ENCODE measurements at places on chromosomes 5 and 9.
A peak's percentile ranks its signal among the peaks of the same experiment; 100 is the strongest.

- no peak for DNase-seq
These were observed 5.3 kb upstream of the MEF2C start for GRCh38 chr5:88888291-88888690.

GRCh38 chr9:78325846-78326360, 29.0 kb downstream of the PSAT1 start:
- DNase-seq = no peak

- DNase-seq = no peak
These were observed 860.1 kb downstream of the PTPRD start for GRCh38 chr9:9752722-9753121.

DNA sequence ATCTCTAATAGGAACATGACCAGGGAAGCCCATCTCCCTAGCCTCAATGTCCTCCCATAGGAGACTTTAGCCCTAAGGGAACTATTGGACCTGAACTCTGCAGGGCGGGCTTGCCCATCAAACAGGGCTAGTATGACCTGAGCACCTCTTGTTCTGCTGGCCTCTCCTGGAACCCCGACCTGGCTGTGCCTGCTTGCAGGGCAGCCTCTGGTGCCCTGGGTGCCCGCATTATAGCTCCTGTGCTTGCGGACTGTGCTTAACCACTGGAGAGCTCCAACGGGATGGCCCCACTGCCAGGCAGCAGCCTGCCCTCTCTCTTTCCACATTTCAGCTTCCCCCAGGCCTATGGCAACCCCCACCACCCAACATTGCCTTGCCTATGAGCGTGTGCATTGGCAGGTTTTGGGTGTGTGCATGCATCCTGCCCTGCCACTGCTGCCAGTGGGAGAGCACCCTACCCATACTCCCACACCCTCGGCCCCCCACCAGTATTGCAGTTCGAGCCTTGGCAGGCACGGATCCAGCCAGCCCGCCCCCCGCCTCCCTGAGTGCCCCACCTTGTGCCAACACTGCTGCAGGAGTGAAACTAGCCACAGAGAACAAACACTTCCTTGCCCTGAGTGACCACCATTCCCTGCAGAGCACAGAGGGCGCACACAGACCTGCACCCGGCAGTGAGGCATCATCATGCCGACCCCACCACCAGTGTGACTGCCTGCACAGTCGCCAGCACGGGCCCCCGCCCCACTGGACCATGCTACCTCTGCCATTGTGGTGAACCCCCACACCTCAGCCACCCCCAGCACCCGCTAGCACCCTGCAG, 1123.8 kb upstream of the CDH6 start:
- no peak for DNase-seq

GRCh38 chr5:83636156-83636555, 84.5 kb downstream of the HAPLN1 start:
- no peak for DNase-seq

DNA sequence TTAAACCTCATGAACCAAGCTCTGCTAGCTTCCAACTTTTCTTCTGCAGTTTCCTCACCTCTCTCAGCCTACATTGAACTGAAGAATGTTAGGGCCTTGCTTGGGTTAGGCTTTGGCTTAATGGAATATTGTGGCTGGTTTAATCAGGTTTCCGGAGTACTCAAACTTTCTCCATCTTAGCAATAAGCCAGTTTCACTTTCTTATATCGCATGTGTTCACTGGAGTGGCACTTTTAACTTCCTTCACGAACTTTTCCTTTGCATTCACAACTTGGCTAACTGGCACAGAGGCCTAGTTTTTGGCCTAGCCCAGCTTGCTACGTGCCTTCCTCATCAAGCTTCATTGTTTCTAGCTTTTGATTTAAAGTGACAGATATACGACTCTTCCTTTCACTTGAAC, 81.0 kb upstream of the MAST4 start:
- no peak for DNase-seq

DNA sequence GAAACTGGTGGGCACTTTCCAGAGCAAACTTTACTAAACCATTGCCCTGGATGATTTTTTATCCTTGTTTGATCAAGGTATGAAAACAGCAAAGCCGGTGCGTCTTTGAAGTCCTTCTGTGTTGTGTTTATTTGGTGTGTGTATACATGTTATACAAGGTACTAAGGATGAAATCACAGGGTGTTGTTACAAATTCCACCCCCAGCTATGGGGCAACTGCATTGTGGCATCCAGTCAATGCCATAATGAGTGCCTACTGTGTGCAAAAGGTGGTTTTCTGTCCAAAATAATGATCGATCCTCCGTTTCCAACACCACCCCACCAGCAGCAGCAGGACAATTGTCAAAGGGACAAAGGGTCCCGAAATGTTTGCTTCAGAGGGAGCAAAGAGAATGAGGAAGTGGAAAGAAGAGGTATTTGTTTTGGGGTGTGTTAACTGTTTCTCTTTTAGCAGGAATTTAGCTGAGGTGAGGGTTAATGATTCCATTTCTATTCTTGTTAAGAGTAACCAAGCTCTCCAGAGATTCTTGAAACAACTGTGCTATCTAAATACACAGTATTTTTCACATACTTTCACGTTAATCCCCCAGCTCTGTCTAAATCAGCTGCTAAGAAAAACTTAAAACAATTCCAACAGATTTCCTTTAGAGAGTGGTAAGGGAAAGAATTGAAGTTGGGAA, 568.7 kb upstream of the KLF4 start:
- no peak for DNase-seq

- no peak for DNase-seq
These were observed 103.2 kb downstream of the USP20 start for GRCh38 chr9:129938291-129938979.

DNA sequence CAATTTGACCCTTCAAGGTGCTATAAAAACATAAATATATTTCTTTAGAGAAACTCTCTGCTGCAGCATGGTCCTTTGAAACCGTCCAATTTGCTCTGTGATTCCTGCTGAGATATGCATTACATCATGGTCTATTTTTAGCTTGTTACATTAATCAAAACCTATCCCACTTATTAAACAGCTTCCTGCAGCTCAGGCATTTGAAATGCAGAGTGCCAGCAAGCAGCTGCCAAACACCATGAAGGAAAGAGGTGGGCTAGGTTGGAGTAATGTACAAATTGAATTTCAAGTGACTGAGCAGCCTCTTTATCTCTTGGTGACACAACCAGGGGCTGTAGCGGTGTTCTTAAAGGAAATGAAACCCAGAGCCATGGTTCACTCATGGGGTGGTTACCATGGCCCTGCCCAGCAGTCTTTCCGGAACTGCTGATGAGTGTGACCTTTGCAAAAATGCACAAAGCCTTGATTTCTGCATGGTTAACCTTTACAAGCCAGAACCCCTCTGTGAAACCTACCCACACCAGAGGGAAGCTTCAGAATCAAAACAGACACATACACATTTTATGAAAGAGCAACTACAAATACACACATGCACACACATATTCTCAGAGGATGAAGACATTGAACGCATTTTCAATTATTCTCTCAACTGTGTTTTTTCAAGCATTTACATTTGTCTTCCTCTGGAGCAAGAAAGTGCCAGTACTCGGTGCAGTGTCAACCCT, 155.8 kb upstream of the ZNF608 start:
- peak; percentile 3 for DNase-seq

DNA sequence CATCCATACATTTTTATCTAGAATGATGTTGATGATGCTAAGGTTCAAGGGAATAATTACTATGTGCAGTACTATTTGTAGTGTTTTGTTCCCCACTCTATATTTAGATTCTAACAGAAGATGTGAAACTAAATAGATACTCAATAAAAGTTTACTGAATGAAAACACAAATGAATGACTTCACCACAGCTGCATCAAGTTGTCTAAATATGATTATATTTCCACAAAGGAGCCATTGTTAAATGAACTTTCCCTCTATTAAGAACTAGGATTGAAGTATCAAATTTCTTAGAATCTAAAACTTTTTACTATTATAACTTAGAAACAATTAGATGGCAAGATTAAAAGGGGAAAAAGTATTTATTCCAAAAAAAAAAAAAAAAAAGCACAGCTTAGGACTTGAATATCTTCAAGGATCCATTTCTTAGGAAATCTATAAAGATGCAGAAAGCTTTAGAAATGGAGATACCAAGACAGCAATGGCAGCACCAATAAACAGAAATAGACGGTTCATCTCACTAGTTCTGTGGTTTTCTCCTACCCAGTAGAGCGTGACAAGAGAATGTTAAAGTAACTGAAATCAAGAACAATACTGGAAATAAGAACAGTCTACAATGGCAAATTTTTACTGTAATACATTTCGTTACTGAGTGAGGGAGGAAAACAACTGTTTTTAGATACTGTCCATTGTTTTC, 347.6 kb downstream of the EBF1 start:
- DNase-seq = no peak

- DNase-seq = no peak
These were observed 27.3 kb upstream of the CEP72 start for GRCh38 chr5:584846-585245.

DNA sequence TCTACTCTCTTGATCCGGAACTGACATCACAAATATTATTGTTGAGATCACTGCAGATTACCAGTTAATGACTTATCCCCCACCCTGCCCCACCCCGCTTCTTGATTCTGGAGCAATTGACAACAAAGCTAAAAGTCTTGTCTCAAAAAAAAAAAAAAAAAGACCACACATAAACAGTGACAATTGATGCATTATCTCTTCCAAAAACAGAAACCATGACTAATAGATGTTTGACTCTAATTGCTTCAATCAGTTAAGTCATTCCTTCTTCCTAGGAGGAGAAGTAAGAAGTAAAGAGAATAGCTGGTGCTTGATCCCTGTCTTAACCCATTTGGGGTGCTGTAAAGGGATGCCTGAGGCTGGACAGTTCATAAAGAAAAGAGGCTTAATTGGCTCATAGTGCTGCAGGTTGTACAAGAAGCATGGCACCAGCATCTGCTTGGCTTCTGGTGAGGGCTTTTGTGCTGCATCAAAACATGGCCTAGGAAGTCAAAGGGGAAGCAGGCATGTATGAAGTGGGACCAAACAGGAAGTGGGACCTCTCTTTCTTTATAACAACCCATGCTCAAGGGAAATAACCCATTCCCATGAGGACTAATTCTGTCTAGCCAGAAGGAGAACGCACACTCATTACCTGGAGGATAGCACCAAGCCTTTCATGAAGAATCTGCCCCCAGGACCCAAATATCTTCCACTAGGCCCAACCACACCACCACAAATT, 158.7 kb downstream of the TMEM167A start:
- no peak for DNase-seq

DNA sequence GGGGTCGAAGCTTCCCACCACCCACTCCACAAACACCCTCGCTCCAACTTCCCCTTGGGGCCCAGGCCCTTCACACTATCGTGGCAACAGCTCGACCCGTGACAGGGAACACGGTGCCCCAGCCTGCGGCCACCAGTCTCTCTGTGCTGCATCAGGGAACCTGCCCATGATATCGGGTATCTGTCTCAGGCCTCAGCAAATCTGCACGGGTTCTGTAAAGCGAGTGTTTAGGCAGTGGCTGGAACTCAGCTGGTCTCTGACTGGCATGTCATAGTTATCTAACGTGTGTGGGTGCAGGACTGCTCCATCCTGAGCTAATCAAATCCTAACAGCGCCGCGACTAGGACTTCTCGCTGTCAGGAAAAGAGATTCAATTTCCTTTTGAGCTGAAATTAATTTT, 42.9 kb downstream of the DBH start:
- DNase-seq = no peak

DNA sequence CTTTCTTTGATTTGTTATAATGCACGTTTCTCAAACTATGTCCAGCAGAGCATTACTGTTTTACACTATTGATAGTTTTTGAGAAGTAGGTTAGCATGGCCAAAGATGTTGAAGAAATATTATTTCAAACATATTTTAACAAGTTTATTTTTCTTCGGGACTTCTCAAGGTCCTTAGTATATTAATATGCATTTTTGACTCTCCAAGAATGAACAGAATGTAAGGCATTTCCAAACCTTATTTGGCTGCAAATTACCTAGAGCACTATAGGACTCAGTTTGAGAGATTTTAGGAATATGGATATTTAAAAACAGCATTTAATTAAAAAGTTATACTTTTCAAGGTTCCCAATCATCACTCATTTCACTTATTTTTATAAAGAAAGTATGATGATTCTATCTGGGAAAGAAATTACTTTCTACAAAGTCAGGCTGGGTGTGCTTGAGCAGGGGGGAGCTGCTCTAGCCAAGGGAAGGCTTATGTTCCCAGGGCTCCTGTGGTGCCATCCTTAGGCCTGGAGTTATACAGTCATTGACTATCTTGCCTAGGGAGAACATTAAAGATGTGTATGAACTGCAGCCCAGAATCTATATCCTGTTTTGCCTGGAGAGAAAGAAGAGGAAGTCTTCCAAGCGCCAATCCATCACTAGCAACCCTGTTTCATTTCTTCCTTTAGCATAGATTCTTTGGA, 27.6 kb upstream of the NREP start:
- no peak for DNase-seq

GRCh38 chr9:77592476-77592875, 55.6 kb downstream of the GNA14 start:
- peak; percentile 21 for DNase-seq

- no peak for DNase-seq
These were observed 174.4 kb downstream of the EBF1 start for GRCh38 chr5:158925314-158925713.

DNA sequence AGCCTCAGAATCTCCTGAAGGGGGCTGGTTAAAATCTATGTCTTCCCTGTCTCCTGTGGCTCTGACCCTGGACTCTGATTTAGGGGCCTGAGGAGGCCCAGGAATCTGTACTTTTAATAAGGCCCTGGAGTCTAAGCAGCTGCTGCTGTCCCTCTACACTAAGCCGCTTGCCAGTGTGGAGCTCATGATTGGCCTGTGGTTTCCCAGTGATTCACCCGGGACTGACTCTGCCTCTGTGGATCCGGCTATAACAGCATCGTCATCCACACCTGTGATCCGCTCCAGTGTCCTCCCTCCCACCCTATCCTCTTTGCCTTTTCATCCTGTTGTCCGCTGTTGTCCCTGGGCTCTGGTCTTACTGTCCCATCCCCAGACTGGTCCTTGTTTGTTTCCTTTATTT, 3.7 kb downstream of the SLC31A2 start:
- DNase-seq = no peak

- no peak for DNase-seq
These were observed at the start of gene TERT for GRCh38 chr5:1294835-1295649. Gene TERT, minus strand, starts transcription at chr5:1295068. Its CDS starts 79 bp downstream, at chr5:1294989.

GRCh38 chr5:83924891-83925290, 204.2 kb upstream of the HAPLN1 start:
- no peak for DNase-seq

DNA sequence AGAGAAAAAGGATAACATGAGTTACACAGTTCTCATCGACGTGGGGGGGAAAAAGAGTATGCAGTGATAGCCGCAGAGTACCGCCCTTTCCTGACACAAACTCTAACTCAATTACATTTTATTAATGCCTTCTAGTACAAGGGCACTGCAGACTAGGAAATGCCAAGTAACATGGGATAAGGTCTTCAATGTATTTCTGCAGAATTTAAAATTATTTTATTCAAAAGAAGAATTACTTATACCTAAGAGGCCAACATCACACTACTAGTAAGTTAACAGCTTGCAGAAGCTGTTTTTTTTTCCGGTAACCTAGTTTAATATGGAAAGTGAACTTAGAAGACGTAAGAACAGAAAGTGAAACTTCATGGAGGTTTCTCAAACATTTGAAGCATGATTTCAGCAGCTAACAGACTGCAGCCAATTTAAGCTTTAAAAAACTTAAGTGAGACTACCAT, 3.9 kb downstream of the SETX start:
- no peak for DNase-seq
